ENCODE measurements at places on chromosomes 2 and 18. TPM values are rescaled to one million over a fixed set of nuclear protein-coding genes. Genes with fewer than 3 reads are reported as not detected.

Gene RAPGEF4
- total RNA-seq: 1.3 TPM

DNA sequence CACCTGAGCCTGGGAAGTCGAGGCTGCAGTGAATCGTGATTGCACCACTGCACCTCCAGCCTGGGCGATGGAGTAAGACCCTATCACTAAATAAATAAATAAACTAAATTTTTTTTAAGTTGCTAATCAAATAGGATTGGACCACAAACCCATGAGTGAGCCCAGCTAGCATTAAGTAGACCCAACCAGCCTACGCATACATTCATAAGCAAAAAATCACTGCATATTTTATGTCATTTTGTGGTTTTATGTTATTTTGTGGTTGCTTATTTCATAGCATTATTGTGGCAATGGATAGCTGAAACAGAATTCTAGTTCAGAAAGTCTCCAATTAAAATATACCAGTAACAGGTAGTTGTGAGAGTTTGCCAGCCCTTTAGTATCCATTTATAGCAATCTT, 29.1 kb upstream of the ZC3H15 start:
- peak; percentile 12 for DNase-seq

DNA sequence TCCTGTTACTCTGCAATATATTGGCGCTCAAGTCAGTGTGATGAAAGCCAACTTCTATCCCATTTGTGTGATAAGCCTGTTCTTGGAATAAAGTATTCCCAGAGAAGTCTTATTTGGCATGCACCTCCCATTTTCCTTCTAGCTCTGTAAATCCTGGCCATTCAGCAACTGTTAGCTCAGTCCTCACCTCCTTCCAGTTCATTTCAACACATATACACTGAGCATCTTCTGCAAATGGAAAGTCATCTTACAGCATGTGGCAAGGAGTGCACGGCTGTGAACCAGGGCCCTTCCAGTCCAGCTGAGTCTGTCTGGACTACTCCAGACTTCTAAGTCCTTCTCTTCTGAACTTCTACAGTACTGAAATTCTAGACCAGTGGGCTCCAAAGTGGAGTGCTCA, 53.1 kb downstream of the SPATS2L start:
- DNase-seq: no peak

DNA sequence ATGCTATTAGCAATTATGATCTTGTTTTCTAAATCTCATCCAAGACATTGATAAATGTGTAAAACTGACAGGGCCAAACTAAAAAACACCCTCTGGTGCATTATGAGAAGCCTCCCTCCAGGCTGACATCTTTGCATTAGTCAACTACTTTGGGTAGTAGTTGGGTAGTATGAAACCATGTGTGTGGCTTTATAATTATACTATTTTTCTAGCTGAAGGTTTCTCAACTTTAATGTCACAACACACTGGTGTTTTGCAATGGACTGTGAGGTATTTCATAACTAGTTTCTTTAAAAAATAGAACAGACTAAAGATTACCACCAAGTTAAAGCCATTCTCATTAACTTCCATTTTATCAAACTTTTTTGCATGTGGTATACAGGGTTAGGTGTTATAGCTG, 73.1 kb upstream of the RBMS1 start:
- peak; percentile 76 for DNase-seq

DNA sequence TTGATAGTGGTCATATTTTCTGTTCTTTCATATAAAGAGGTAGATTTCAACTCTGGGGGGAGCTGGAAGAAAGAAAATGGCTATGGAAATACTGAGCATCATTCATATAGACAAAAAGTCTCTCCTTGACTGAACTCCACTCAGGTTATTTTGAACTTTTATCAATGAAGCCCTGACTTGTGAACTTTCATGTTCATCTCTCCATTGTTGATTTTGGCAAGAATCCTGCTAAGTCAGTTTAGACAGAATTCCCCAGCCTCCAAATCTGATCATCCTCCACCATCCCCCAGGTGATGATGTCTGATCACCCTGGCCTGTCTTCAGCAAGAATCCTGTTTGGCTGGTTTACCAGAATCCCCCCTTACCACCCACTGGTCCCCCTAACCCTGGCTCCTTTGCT, 395.0 kb downstream of the NCKAP5 start:
- no peak for DNase-seq
